ENCODE measurements at places on chromosomes 2 and 18. TPM values are rescaled to one million over a fixed set of nuclear protein-coding genes. Genes with fewer than 3 reads are reported as not detected.

The CCDC85A gene
- total RNA-seq, result 1.9 TPM

The SPAG16 gene
- 28.7 TPM for total RNA-seq

DNA sequence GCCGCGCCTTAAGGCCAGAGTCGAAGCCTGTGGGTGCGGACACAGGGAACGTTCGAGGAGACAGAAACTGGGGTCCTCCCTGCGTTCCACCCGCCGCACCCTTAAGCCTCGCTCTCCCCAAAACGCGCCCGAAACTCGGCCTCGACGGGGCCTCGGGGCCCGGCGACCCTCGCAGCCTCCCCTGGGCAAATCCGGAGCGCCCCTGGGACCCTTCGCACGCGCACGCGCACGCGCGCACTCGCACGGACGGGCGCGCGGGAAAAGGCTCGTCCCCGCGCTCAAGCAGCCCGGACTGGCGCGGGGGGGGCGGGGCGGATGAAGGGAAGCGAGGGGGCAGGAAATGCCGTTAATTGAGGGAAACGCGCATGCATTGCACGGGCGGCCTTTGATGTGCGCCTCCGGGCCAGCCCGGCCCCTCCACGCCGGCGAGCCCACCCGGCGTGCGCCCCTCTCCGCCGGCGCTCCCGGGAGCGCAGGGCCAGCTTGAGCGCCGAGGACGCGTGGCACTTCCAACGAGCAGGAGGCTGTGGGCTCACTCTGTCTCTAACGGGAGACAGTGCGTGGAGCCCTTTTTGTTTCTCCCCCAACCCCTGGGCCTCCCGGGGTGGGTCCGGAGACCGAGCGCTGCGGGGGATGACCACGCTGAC is 5.4 kb upstream of the SALL3 start:
- DNase-seq, result no peak

- DNase-seq, result peak; percentile 72
Measured at GRCh38 chr2:207165121-207166038, at the start of gene KLF7. Gene KLF7, minus strand, starts transcription at chr2:207165948. Its CDS starts 380 bp downstream, at chr2:207165568.

GRCh38 chr2:226733189-226733858 is 66.3 kb downstream of the IRS1 start:
- no peak for DNase-seq

All from right cardiac atrium (tissue), 5 donors.